Activated CD8-positive, alpha-beta memory T cell treated with anti-CD3 and anti-CD28 coated beads for 1 hour (primary cell): ENCODE measurements at places on chromosomes 12 and 14.

DNA sequence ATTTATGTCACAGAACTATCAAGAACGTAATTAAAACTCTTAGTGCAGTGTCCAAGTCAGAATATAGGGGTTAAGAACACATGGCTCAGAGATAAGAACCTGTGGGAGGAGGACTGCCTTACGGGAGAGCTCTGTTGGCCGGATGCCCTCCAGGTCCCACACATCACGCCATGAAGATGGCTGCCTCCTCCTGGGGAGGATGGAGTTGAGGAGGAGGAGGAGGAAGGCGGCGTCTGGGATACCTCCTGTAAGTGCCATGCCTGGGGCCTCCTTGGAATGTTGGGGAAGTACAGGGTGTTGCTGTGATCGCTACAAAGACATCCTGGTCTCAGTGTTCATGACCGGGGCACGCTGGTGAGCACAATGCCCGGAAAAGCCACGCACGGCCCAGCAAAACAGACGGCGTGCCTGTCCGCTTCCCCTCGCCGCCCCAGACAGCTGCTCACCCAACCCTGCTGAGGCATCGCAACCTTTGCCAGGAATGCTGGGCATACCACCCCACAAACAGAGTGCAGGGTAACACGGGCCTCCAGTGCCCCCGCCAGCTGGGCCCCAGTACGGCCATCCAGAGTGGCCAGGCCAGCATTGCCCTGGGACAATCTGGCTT lies 28.7 kb upstream of the CD9 start:
- no peak for DNase-seq

DNA sequence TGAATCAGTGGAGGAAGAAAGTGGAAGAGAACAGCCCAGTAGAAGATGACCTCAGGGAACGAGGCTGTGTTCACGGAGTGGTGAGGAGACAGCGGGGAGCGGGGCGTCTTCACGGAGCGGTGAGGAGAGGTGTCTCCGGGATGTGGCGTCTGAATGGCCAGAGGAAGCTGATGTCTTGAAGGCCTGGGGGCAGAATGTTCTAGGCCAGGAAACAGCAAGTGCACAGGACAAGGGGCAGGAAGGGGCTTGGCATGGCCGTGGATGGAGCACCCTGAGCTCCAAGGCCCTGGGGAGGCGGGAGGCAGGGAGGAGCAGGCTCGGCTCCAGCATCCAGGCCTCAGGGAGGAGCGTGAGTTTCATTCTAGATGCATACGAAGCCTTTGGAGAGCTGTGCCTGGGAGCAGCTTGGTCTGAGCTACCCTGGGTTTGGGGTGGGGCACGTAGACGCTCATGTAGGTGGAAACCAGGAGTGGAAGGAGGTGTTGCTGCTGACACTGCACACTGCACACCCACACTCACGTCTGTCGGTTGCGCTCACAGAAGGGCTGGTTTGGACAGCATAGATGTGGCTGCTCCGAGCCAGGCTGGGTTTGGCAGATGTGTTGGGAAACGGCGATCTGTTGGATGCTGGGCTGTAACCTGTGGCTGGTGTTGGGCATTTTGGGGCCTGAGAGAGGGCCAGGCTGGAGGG lies 131.6 kb downstream of the ADGRD1 start:
- DNase-seq = no peak

DNA sequence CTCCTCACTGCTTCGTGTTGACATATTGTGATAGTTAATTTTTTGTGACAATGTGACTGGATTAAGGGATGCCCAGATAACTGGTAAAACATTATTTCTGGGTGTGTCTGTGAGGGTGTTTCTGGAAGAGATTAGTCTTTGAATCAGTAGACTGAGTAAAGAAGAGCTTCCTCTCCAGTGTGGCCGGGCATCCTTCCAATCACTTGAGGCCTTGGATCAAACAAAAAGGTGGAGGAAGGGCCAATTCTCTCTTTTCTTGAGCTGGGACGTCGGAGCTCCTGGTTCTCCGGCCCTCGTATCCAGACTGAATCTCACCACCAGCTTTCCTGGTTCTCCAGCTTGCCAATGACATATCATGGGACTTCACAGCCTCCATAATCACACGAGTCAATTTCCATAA lies 240.4 kb downstream of the CHST11 start:
- no peak for DNase-seq

DNA sequence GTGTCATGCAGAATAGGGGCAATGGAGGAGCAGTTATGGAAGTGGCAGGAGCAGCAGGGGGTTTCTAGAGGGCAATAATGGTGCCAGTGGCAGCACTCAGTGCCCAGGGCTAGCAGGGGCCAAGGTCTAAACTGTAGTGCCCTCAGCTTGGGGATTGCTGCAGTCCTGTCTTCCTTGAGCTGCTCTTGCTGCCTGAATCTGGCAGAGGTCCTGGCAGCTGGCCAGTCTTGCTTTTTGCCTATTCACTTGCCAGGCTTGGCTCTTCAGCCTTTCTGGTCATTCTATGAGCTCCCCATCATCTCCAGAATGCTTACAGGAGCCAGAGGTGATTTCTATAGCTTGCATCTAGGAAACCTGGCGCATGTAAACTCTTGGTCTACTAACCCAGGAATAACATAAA lies 72.0 kb downstream of the SUDS3 start:
- no peak for DNase-seq

DNA sequence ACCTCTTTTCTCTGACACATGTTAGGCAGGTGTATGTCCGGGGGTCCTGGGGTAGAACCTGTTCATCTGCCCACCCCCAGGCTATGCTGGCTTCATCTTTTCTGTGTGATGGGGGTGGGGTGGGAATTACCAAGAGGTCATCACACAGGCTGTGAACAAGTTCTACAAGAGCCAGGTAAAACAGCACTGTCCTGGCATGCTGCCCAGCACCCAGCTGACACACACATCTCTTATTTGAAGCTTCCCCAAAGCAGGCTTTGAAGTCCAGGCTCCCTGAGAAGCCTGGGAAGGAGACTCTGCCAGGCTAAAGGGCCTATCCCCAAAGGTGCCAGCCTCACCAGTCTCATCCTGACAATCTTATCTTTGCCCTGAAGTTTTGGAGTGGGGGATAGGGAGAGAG lies 141.1 kb downstream of the ALG10 start:
- DNase-seq = no peak

DNA sequence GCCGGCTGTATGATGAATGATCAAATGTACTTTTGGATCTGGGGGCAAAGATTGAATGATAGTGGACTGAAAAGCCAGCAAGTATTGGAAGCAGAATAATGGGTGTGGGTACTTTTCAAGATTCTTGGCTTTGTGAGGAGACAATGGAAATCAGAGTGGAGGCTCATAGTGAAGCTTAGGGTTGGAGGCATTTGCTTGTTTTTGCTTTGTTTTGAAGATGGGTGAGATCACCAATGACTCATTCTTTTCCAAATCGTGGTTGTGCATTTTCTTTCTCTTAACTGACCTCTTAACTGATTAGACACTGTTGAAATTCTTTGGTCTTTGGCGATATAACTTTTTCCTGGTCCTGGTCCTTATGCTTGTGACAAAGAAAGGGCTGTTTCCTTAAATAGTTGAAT lies 54.4 kb downstream of the PELI2 start:
- no peak for DNase-seq

GRCh38 chr12:24586293-24586692 lies 362.6 kb downstream of the BCAT1 start:
- no peak for DNase-seq

DNA sequence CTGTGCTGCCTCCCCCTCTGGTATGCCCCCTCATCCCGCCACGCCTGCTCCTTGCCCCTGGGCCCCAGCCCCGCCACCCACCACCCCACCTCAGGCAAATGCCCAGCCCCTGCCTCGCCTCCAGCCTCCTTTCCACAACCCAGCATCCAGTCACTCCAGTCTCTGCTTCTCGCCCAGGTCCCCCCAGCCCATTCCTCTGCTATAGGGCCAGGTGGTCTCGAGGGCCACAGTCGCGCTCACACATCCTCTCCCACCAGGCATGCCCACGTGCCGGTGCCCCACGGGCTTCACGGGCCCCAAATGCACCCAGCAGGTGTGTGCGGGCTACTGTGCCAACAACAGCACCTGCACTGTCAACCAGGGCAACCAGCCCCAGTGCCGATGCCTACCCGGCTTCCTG lies 6.1 kb upstream of the NXPH4 start:
- no peak for DNase-seq
